Right renal cortex interstitium (tissue), 3 donors: ENCODE measurements at places on chromosomes 11 and 22. TPM values are rescaled to one million over a fixed set of nuclear protein-coding genes. Genes with fewer than 3 reads are reported as not detected.

IGLL1 gene
- 1.6 TPM for polyA plus RNA-seq

APOA4 gene
- polyA plus RNA-seq: not detected

KDM4E gene
- polyA plus RNA-seq: 0.17 TPM

PIK3C2A gene
- polyA plus RNA-seq: 62.7 TPM

DNA sequence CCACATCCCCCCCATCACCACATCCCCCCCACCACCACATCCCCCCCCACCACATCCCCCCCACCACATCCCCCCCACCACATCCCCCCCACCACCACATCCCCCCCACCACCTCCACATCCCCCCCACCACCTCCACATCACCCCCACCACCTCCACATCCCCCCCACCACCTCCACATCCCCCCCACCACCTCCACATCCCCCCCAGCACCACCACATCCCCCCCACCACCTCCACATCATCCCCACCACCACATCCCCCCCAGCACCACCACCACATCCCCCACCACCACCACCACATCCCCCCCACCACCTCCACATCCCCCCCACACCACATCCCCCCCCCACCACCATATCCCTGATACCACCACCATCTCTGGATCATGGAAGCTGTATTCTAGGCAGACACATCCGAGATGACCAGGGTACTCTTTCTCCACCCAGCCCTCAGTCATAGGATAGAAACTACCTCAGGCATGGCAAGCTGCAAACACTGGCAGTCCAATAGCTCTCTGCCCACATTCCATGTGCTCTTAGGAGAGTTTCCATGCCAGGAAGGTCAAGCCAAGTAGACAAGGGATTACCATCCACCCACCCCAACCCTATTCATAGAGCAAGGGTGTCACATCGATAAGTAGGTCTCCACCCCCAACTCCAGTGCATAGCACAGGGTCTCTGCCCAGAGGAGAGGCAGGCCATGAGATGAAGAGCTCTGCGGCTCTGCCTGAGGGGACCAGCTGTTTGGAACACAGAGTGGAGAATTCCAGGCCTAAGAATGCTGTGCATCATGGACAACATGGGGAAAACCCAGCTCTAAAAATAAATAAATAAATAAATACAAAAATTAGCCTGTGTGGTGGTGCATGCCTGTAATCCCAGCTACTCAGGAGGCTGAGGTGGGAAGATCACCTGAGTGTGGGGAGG is 33.0 kb upstream of the TEAD1 start:
- DNase-seq: no peak

DNA sequence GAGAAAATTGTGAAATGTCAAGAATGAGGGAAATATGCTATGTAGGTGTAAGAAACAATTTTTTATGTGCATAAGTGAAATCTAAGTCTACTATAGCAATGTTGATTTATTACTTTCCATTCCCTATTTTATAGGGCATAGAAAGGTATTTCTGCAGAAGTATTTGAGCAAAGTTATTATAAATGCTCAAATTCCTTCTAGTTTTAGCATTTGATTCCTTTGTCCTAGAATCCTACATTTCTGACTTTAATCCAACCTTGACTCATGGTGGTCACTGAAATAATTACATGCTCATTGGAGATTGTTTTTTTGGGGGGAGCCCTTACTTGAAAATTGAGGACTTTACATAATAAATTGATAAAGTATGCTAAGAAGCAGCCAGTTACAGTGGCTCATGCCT is 716.6 kb upstream of the LUZP2 start:
- no peak for DNase-seq

GRCh38 chr11:126163074-126163700 is 48.3 kb downstream of the RPUSD4 start:
- DNase-seq: no peak

DNA sequence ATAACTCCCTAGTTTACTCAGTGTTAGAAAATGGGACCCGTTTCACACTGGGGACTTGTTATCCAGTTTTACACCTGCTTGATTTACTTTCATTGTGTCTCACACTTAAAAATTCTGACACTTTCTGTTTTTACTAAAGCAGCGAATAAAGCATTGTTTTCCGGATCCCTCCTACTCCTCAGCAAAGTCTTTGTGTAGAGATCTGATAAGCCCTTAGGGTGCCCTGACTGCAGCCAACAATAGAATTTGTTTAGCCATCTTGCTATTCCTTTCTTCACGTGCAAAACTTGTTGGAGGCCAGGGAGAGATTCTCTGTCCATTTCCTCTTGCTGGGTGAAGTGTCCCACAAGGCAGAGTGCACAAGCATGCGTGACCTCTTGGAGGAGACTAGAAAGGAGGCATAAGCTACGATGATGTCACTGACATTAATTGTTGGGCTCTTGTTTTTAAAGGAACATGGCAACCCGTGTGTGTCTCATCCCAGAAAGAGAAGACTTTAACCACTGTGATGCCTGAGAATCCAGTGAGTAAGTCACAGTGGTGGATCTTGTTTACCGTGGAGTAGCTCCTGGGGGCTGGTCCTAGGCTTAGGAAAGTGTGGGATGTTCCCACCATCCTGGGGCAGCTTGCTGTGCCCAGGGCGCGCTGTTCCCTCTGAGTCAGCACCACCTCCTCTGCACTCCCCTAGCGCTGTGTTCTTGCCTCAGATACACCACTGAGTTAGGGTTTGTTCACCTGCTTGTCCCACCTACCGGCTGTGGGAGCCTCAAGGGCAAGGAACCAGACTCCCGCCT is 27.7 kb downstream of the MICAL2 start:
- no peak for DNase-seq

DNA sequence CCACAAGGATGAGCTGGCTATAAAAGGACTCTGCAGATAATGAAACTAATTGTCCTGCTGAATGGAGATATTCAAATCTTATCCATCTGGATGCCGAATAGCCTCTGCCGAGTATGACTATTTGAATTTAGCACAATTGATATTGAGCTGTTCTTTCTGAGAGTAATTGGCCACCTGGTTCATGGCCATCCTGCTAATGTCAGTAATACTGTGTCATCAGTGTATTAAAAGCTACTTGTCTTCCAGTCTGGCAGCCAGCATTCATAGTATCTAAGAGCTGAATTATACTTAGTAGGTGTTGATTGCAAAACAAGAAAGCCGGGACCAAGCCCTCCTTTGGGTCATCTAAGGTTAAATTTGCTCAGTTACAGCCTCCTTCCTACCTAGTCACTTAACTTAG is 310.7 kb upstream of the NCAM1 start:
- no peak for DNase-seq

GRCh38 chr11:84740050-84740449 is 887.1 kb downstream of the DLG2 start:
- no peak for DNase-seq

DNA sequence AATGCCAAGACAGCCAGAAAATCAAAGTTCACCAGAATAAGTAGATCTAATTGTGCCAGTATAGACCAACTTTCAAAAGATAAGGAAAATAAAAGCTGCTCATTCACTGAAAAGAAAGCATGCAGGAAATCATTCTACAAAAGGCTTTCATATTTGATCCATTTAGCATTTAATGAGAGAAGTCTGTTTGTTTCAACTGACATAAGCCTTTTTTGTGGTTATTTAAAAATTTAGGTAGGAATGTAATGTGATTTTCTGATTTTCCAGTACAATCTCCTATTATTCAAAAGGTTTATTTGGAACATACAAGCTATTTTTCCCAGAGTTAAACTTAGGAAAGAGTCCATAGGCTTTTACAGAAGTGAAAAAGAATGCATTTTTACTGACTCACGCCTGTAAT is 92.7 kb downstream of the SBF2 start:
- no peak for DNase-seq

GRCh38 chr11:5369789-5370188 is 13.8 kb upstream of the OR51M1 start:
- no peak for DNase-seq

- no peak for DNase-seq
Observed at GRCh38 chr11:71335371-71335770, 83.0 kb upstream of the SHANK2 start.

DNA sequence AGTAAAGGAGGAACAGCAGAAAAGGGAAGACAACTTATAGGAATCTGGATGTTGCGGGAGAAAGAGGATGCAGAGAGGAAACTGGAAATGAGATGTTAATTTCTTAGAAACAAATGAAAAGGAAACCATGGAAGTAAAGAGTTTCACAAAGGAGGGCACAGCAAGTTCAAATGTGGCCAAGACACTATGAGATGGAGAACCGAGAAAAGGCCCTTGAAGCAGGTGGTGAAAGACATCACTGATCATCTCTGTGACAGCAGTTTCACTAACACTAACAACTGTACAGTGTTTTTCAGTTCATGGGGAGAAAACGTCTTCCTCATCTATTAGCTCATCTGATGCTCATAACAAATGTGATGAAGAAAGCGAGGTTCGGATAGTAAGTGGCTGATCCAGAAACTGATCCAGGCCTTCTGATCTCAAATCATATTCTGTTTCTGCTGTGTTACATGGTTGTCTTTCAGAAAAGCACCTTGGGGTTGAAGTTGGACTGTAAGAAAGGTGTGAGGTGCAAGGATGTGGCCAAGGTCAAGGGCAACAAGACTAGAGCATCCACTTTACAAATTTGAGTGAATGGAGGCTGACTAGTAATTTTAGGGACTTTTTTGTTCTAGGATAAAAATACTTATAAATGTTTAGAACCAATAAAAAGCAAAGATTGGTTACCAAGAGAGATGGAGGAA is 492.1 kb upstream of the CADM1 start:
- no peak for DNase-seq

DNA sequence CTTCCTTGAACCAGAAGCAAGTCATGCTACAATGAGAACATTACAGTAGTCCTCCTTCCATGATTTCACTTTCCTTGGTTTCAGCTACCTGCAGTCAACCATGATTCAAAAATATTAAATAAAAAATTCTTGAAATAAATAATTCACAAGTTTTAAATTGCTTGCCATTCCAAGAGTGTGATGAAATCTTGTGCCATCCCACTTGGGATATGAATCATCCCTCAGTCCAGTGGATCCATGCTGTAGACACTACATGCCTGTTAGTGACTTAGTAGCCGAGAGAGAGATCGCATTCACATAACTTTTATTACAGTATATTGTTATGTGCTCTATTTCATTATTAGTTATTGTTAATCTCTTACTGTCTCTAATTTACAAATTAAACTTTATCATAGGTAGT is 6.0 kb downstream of the HOATZ start:
- DNase-seq: no peak

DNA sequence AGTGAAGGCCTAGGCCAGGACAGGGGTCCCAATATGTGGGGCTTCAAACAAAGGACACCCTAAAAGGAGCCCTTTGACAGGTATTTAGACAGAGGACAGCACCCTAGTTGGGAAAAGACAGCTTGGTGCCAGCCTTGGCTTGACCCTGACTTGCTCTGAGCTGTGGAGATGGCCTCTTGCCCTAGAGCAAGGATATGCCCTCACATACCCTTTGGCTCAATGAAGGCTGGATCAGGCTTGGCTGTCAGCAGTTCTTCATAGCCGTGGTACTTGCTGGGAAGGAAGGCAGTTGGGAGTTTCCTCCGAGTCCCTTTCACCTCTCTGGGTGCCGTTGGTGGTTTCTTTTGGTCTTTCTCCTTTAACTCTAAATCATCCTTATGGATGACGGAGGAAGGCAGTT is 96.2 kb downstream of the RNF169 start:
- DNase-seq: no peak

DNA sequence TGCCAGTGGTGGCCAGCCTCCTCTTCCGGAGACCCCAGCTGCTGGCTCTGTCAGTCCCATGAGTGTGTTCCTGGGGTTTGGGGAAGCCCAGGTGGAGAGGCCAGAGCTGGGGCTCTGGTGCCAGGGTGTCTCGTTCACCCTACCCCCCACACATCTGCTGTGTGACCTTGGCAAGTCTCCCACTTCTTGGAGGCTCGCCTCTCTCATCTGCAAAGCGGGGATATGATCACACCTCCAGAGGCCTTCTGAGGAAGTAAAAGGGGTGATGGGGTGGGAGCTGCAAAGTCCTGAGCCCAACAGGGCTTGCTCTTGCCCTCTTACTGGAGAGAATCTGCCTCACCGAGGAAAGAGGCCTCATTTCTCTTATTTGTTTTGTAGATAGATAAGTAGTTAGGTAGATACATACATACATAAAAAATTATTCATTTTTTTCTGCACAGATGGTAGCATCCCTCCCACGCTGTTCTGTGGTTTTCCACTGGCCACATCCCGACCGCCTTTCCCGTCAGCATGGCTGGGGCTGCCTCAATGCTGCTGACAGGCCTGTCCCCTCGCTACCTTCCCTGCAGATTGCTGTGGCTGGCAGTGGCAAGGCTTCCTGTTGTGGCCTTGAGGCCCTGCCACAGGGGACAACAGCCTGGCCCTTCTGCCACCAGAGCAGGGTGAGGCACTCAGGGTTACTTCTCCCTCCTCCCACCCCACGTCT is 23.9 kb downstream of the MYO7A start:
- DNase-seq: no peak

DNA sequence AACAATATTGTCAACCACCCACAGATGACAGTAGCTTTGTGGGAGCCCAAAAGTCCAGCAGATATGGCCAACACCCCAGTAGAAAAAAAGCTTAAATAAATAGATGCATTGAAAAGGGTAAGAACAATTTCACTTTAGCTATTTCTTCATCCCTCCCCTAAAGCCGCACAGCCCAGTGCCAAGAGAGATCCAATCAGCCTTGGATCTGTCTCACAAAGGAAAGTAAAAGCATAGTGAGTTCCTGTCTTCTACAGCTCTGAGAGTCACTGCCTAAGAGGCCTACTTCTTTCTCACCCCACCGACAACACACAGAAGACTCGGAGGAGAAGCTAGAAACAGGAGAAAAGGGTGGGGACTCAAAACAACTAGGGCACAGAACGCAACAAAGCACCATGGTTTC is 196.4 kb downstream of the SBF2 start:
- no peak for DNase-seq

GRCh38 chr22:19795617-19796008 is 35.0 kb downstream of the TBX1 start:
- no peak for DNase-seq

- no peak for DNase-seq
Observed at GRCh38 chr11:65424205-65425104, 1.9 kb downstream of the NEAT1 start.

GRCh38 chr11:47411884-47412746 is 3.7 kb downstream of the SLC39A13 start:
- no peak for DNase-seq

DNA sequence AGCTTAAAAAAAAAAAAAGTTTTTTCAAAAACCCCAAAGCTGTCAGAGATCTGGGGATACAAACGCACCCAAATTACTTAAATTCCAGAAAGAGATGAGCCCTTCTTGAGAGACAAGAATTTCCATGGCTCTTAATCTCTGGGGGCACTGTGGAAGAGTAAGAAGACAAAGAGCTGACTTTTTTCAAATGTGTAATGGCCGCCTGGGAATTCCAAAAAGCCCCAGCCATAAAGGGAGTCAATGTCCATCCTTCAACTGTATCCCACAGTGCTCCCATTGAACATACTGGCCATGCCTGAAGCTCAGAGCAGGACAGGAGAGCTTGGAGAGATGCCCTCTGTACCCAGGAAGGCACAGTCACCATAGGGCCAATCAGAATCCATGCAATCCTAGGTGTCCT is 37.4 kb upstream of the ASPHD2 start:
- DNase-seq: no peak

GRCh38 chr11:62266558-62266957 is 3.4 kb upstream of the SCGB2A2 start:
- no peak for DNase-seq

GRCh38 chr11:8055091-8055835 is 25.7 kb upstream of the TUB start:
- DNase-seq: no peak
